Lower lobe of right lung (tissue), 2 donors: ENCODE measurements at places on chromosomes 5 and 9. TPM values are rescaled to one million over a fixed set of nuclear protein-coding genes. Genes with fewer than 3 reads are reported as not detected.
A peak's percentile ranks its signal among the peaks of the same experiment; 100 is the strongest.

ENTR1 gene
- total RNA-seq: 34.3 TPM

- DNase-seq: no peak
These were observed 1065.7 kb upstream of the CDH9 start for GRCh38 chr5:28104080-28104479.

GRCh38 chr9:99593610-99594009, 228.1 kb upstream of the NR4A3 start:
- no peak for DNase-seq

DNA sequence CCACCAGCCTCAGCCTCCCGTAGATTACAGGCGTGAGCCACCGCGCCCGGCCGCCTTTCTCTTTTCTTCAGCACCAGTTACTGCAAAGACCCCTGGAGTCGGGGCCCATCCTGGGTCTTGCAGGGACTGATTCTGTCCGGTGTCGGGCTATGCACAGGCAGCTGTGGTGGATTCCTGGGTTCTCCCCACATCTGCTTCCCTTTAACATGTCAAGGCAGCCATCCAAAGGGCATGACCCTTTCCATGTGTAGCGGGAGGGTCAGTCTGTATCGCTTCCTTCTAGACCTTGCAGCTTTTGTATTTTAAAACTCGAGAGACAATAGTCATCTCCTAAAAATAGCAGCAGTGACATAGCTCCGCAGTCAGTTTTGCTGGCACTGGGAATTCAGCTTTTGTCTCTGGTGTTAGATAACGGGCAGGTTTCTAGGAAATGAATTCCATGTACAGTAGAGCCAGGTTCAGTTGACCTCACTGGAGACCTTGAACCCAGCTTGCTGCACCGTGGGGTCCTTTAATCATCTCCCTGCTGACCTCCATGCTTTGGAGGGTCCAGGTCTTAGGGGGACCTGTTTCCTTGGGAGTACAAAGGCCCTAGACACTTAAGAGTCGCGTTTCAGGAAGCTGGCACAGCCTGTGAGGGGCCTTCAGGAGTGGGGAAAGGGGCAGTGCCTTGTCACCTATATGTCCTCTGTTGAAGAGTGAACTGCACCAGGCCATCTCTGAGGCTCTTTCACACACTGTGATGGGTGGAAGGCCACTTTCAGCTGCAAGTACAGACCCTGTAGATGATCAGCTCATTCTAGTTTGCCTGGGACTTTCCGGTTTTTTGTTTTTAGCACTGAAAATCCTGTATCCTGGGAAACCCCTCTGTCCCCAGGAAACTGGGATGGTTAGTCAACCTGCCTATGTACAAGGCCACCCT, 13.8 kb downstream of the ANKRD33B start:
- DNase-seq: no peak

DNA sequence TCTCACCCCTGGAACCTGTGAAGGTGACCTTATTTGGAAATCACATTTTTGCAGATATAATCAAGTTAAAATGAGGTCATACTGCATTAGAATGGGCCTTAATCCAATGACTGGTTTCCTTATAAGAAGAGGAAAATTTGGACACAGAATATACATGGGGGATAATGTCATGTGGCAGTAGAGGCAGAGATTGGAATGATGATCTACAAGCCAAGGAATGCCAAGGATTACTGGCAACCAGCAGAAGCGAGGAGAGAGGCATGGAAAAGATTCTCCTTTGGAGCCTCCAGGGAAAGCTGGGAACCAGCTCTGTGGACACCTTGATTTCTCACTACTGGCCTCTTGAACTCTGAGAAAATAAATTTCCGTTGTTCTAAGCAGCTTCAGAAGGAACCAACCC, 20.2 kb upstream of the CEP78 start:
- no peak for DNase-seq

GRCh38 chr9:131672451-131672850, 67.4 kb downstream of the RAPGEF1 start:
- no peak for DNase-seq

DNA sequence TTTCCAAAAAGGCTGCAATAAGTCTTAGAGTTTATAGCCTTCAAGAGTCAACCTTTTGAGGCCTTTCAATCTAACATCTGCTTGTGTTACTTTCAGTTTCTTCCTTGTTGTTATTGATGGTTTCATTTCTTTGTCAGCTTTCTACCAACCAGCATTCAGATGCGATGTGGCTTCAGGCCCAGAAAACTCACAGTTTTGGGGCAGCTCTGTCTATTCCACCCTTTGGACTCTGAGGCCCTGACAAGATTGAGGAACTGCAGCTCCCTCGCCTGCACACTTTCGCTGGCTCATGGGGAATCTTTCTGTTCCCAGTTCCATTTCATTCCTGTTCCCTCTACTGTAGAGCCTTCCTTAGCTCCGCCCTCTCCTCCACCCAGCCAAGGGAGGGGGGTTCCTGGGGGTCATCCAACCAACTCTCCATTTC, 13.3 kb upstream of the WHRN start:
- DNase-seq: no peak

- DNase-seq: no peak
These were observed 127.7 kb downstream of the GCNT1 start for GRCh38 chr9:76586390-76587314.

PRUNE2 gene
- 13.6 TPM for total RNA-seq

DNA sequence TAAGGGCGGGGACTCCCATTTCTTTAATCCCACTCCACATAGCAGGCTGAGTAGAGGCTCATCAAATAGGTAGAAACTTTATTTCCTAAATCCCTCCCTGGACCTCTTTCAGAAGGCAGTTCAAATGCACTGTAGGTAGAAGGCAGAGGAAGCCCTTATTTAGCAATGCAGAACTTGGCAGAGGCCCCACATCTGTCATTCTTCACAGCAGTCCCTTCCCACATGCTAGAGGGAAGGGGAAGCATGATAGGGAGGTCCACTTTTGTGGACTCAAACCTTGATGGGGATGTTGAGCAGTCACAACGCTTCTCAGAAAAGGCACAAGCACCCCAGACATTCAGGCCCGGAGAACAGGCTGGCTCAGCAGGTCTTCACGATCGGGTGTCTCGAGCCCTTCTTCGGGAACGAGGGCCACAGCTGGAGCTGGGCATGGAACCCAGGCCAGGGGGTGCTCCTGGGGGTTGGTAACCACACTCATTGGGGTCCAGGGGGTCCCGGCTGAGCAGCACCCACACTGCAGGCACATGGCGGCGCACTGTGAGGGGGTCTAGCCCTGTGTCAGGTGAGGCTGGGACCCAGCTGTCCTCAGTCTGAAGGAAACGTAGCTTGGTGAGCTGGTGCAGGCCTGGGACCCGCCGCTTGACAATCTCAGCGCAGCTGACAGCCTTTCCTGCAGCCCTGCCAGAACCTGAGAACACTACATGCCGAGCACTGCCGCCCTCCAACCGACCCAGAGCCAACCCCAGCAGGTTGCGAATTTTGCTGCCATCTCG, 1.3 kb downstream of the RPP25L start:
- DNase-seq: peak; percentile 46

- DNase-seq: no peak
These were observed 2.6 kb downstream of the HDAC3 start for GRCh38 chr5:141633871-141634561.

DNA sequence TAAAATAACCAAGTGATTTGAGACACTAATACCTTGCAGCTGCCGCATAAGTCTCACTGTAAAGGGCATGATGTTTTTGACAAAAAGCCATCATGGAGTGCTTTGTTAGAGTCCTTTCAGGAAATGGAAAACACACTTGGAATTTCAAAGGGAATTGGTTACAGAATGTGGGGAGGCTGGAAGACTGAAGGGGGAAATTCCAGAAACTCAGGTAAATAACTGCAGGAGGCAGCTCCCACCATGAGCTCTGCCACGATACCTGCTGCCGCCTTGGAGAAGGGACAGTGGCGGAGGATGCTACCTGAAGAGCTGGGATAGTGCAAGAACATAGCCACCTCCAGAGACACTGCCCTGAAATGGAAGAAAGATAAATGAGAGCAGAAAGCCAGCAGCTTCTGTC, 66.9 kb downstream of the PRKACG start:
- no peak for DNase-seq

DNA sequence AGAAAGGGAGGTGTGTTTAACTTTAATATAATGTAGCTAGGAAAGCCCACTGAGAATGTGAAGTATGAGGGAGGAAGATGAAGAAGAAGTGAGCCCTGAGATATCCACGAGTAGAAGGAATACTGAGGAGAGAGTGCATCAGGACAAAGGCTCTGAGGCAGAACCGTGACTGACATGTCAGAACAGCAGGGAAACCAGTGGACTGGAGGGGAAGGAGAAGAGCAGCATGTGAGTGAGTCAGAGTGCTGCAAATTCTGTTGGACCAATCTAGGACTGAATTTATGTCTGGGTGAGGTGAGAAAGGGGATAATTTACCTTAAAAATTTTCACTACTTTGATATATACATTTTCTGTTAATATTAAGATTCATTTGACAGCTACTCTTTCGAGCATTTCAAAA, 110.3 kb downstream of the ST8SIA4 start:
- DNase-seq: no peak

ADAMTS16 gene
- total RNA-seq: 1.1 TPM

RASGRF2 gene
- total RNA-seq: 6.7 TPM

DNA sequence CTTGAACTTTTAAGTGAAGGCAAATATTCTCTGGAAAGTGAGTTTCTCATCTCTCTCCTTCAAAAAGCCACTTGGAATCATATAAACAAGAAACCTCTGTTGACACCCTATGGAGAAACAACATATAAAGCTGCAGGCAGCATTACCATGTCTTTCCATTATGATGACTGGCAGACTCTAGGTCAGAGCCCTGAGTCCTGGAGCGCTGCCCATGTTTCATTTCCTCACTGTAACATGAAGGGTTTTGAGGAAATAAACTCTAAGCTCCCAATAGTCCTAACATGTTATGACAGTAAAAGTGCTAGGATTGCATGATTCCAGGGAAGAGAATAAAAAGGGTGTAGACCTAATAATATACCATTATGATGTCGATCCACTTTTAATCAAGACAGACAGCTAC, 220.6 kb downstream of the CTNND2 start:
- DNase-seq: no peak

DNA sequence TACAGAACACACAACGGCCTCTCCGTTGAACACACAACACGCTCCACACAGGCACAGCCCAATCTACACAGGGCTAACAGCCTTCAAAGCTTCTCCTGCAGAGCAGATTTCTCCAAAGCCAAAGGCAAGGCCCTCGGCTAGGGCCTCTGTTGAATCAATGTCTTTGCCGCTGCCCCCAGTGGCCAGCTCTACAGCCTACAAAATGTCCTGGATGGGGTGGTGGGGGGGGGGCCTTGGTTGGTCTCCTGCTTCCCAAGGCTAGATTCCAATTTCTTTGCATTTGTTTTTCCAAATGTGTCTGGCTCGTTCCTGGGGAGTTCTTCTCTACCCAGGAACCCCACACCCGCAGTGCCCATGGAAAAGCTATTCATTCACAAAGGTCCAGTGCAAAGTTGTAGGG, 167.2 kb downstream of the PAX5 start:
- no peak for DNase-seq

- no peak for DNase-seq
These were observed 91.5 kb downstream of the TTLL11 start for GRCh38 chr9:122001491-122002201.

ITGA2 gene
- 7.4 TPM for total RNA-seq

ANKH gene
- 53.7 TPM for total RNA-seq

DNA sequence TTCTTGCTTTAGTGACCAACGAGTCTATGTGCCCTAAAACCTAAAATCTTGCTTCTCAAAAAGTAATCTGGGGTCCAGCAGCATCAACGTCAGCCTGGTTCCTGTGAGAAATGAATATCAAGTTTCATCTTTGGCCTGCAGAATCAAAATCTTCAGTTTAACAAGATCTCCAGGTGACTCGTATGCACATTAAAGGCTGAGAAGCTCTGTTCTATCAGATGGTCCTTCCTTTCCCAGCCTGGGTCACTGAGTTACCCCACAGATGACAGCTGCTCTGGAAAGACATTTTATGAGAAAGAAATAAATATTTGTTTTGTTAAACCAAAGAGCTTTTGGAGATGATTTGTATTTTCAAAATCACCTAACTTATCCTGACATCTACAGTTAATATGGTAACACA, 75.8 kb downstream of the ADAMTSL1 start:
- DNase-seq: no peak

C5orf58 gene
- total RNA-seq: not detected

MGAT1 gene
- 241 TPM for total RNA-seq

DNA sequence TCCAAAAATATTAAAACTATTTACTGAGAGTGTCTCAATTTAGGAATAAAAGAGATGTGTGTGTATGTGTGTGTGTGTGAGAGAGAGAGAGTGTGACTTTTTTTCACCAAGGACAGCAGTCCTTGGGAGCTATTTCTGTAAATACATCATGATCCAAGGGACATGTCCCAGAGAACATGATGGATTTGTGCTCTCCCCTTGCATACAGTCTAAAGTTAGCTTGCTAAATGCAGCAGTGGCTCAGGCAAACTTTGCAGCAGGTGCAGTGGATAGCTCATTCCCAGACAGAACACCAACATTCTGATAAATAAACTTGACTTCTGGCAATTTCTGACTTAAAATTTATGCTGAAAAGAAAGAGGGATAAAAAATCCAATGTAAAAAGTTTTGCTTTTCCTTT, 55.4 kb upstream of the SGCD start:
- no peak for DNase-seq

CDK7 gene
- total RNA-seq: 29.6 TPM

ASPN gene
- total RNA-seq: 2.3 TPM

DNA sequence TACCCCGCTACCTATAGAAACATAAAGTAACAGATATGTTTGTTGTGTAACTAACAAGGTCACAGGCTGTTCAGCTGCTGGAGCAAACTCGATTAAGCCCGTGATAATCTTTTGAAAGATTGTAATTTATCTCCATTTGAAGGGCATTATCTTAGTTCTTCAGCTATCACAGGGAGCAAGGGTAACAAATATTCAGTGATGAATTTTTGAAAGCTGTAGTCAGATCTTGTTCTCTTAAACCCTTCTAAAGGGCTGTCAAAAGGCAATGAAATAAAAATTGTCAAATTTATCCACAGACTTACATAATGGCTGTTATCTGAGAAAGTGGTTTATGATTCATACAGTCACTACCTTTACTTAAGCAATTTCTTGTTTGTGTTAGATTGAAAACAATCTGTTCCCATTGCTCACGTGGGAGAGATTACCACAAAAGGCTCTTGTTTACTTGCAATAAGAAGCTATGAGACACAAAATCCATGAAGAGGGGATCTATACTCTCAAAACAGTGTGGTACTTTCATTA, 78.3 kb upstream of the ZNF608 start:
- no peak for DNase-seq

DNA sequence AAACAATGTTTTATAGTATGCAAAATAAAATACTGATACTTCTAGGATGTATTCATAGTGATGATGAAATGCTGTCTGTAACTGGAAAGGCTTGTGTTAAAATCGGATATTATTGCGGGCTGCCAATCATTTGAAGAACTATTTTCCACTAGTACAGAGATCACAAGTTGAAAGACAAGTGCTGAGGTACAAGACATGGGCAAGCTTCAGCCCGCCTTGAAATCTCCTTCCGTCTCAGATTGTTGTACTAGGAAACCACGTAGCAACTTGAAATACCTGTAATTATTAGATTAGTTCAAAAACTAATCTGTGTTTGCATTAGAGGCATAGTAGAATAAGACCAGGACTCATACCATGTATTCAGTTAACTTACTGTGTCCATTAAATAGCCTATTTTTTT, 218.2 kb downstream of the ARHGEF28 start:
- no peak for DNase-seq

NUTM2G gene
- not detected for total RNA-seq

ENTREP1 gene
- total RNA-seq: 30.1 TPM

GRCh38 chr5:108141676-108142075, 240.2 kb downstream of the FBXL17 start:
- DNase-seq: no peak
